Activated gamma-delta T cell (primary cell): ENCODE measurements at places on chromosomes 3 and 15.
A peak's percentile ranks its signal among the peaks of the same experiment; 100 is the strongest.

DNA sequence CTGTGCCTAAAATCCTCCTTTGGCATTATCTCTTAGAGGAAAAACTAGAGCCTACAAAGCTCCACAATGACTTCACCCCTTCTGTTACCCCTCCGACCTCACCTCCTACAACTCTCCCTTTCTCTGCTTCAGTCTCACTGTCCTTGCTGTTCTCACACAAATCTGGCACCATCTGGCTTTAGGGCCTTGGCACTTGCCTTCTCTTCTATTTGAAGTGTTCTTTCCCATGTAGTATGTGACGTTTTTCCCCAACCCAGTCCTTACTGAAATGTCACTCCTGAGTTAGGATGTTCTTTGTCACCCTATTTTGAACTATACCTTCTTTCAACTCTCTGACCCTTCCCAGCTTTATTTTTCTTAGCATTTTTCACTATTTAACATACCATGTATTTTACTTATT, 8.7 kb downstream of the STX19 start:
- DNase-seq: no peak

- no peak for DNase-seq
These were observed 410.5 kb upstream of the CADM2 start for GRCh38 chr3:84547971-84548970.

- no peak for DNase-seq
These were observed 54.5 kb upstream of the GATA2 start for GRCh38 chr3:128547368-128547987.

DNA sequence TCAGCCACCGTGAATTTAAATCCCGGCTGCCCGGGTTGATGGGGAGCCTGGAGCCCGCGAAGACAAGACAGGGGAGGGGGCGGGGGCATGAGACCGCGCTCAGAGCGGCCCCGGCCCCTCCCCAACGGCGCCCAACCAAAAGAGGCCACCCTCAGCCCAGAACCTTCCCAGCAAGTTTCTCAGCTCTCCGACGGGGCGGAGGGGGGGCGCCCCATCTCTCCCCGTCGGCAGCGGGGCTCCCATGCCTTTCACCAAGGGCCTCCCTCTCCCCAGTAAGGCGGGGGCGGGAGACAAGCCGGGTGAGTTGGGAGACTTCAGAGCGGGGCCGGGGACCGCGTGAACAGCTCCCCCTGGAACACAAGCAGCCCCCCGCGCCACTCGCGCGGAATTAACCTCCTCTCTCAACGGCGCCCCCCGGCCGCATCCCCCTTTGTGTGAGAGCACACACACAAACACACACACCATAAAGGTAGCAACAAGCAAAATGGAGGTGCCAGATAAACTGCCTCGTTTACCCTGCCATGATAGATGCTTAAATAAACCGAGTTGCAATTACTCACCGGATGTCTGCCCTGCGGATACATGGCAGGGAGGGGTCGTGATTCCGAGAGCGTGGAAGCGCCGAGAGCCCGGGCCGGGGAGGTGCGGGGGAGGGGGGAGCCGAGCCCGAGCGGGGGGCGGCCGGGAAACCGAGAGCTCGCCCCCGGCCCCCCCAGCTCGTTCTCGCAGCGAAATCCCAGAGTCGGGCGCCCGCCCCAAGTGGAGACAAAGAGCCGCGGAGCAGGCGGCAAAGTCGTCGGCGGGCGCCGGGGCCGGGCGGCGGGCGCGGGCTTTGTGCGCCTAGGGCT, 1.3 kb downstream of the TLE3 start:
- peak; percentile 25 for DNase-seq

DNA sequence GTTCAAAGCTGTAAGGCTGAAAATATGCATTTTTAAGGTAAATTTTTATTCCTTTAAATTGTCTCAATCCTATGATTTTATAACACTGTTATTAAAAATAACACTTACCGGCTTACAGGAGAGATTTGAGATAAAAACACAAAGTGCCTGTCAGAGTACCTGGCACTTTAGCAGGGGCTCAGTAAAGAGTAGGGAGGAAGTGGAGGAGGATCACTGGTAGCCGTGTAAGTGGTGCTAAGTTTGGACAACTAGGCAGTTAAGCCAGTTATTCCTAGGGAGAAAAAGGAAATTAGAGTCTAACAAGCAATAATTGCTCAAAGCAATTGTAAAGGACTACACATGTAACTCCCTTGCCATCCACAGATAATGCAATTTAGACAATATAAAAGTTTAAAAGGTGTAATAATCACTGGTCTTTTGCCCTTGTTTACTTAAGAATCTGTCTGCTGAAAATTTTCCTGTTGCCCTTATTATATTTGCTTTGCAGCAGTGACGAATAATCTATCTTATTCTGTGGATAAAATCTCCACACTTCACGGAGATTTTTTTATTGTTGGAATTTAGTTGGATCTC, 204.8 kb downstream of the CDIN1 start:
- DNase-seq: no peak

GRCh38 chr3:155619118-155619915, 125.6 kb downstream of the PLCH1 start:
- no peak for DNase-seq
